ENCODE measurements at places on chromosomes 7 and 10. TPM values are rescaled to one million over a fixed set of nuclear protein-coding genes. Genes with fewer than 3 reads are reported as not detected.

Gene CASD1
- total RNA-seq = 12.3 TPM

Gene SPDYE6
- not detected for total RNA-seq

Gene C10orf71
- not detected for total RNA-seq

Gene TMEM236
- total RNA-seq = 0.11 TPM

Gene OR2A1
- total RNA-seq = not detected

Gene LGI1
- not detected for total RNA-seq

Gene TMEM184A
- not detected for total RNA-seq

Gene CHAT
- not detected for total RNA-seq

Gene MYH16
- not detected for total RNA-seq

Gene C10orf67
- not detected for total RNA-seq

Gene TMEM139
- not detected for total RNA-seq

Gene ADGRA1
- total RNA-seq = not detected

Gene MPP7
- 2.7 TPM for total RNA-seq

Gene BCL7B
- total RNA-seq = 83.7 TPM

Gene EXOC6
- total RNA-seq = 9.7 TPM

Gene ARHGEF5
- 3.8 TPM for total RNA-seq

Gene SPAM1
- total RNA-seq = not detected

Gene LIPF
- total RNA-seq = not detected

Gene MYOZ1
- not detected for total RNA-seq

Gene PMPCB
- total RNA-seq = 62.9 TPM

Gene MYL7
- not detected for total RNA-seq

Gene OR2A7
- not detected for total RNA-seq

Gene CALML5
- not detected for total RNA-seq

Gene MRLN
- total RNA-seq = not detected

Gene INMT
- not detected for total RNA-seq

Gene TAS2R41
- total RNA-seq = not detected

Gene SPDYE11
- total RNA-seq = not detected

Gene INHBA
- total RNA-seq = 1.1 TPM

Gene ANKMY2
- 11.3 TPM for total RNA-seq

Gene SLC26A4
- total RNA-seq = 1.1 TPM

Gene VIPR2
- total RNA-seq = 0.36 TPM

Gene CDNF
- 0.48 TPM for total RNA-seq

Gene HOXA6
- 0.81 TPM for total RNA-seq

Gene SLC16A12
- total RNA-seq = not detected

Gene PLEKHA1
- 4.4 TPM for total RNA-seq

Gene HOXA7
- 0.20 TPM for total RNA-seq

Gene MEIG1
- not detected for total RNA-seq

Gene TBX20
- not detected for total RNA-seq

Gene GARIN1A
- 1.6 TPM for total RNA-seq

Gene ANKRD30A
- total RNA-seq = not detected

Gene UCN3
- total RNA-seq = not detected

Gene LEP
- not detected for total RNA-seq

Gene SRRM3
- total RNA-seq = not detected

Gene CUEDC2
- total RNA-seq = 58.5 TPM

Gene CYP2E1
- 0.71 TPM for total RNA-seq

Gene LHFPL3
- not detected for total RNA-seq

Gene VWDE
- 0.31 TPM for total RNA-seq

Gene SFTPA1
- not detected for total RNA-seq

Gene SH2B2
- 4.9 TPM for total RNA-seq

Measured in natural killer cell treated with Interleukin-12 subunit alpha and Interleukin-12 subunit beta and Interleukin-15 and Interleukin-18, amount 100 ng/mL, for 72 hours (primary cell).